Keratinocyte (primary cell): ENCODE measurements at places on chromosomes 16 and 17.

GRCh38 chr17:82865774-82866395, 26.1 kb upstream of the ZNF750 start:
- no peak for DNase-seq

GRCh38 chr17:29141514-29141876, 38.7 kb downstream of the MYO18A start:
- DNase-seq: no peak

DNA sequence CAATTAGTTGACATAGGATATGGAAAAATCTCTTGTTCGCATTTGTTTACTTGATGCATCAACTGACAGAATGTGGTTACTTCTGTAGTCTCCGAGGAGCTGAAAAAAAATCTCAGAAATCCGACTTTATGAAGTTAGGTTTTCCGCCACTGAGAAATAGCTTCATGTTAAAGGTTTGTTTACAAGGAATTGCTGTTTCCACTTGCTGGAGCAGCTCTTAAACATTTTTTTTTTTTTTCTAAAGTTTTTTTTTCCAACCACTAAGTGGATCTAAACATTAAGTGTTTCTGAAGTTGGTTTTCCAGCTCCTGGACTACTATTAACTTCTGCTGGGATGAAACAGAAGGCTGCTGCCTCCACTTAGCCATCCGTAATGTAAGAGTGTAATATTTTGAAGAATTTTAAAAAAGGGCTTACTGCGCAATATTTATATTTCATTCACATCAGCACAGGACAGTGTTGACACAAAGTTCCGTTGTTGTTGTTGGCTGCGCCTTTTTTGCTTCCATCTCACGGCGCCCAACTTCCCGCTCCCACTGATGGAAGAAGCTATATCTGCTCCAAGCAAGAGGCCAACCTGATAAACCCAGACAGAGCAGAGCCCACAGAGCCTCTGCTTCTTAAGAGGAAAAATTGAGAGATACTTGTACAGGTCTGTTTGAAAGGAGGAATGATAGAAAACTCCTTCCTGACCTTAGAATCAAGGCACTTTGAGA, 167.7 kb upstream of the KCNJ16 start:
- DNase-seq: no peak

GRCh38 chr16:19446300-19446846, 28.7 kb downstream of the TMC5 start:
- no peak for DNase-seq
